ENCODE measurements at places on chromosomes 3 and 15.

DNA sequence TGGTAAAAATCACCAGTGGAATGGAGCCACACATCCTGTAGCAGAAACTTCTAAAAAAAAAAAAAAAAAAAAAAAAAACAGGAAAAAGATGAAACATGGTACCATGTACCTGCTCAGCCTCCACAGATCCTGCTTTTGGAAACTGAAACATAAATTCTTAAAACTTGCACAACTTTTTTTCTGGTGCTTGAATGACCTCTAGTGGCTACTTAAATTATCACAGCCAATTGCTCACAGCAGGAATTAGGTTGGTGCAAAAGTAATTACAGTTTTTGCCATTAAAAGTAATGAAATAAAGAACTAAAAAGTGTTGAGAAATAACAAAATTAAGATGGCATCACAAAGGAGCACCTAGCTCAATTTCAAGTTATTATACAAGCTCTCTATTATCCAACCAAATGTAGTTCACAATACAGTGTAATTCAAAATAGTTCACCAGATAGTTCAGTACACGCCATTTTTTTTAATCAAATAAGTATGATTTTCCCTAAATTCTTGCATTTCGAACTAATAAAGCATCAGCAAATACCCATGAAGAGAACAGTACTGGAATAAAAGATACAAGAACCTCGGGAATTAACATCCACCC, 80.6 kb downstream of the ULK4 start:
- DNase-seq = peak; percentile 9

DNA sequence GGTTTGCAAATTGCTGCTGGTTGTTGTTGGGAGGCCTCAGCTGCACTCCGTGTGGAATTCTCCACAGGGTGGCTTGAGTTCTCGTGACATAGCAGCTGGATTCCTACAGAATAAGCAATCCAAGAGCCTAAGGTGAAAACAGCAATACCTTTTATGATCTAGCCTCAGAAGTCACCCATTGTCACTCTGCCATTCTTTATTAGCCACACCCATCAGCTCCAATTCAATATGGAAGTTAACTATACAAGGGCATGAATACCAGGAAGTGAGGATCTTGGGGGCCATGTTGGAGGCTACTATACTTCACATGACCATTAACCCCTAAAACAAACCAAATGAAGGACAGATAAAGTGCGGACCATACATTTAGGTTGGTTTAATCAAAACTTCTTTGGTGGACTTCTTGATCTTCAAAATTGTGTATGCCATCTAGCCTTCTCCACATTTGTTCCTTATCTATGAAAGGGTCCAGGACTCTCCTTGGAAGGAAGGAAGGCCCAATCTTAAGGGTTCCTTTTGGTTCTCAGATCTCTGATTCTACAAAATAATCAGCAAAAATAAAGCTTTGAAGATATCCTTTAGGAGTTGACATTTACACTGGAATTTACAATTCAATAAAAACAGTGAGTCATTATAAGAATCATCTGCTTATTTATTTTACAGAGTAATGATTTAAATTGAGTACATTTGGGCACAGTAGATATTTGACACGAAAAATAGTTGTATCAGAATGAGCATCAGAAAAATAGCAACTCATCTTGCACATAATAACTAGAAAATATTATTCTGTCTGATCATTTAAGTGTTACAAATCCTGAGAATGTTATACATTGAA, 21.5 kb downstream of the CIAO2A start:
- DNase-seq = no peak

DNA sequence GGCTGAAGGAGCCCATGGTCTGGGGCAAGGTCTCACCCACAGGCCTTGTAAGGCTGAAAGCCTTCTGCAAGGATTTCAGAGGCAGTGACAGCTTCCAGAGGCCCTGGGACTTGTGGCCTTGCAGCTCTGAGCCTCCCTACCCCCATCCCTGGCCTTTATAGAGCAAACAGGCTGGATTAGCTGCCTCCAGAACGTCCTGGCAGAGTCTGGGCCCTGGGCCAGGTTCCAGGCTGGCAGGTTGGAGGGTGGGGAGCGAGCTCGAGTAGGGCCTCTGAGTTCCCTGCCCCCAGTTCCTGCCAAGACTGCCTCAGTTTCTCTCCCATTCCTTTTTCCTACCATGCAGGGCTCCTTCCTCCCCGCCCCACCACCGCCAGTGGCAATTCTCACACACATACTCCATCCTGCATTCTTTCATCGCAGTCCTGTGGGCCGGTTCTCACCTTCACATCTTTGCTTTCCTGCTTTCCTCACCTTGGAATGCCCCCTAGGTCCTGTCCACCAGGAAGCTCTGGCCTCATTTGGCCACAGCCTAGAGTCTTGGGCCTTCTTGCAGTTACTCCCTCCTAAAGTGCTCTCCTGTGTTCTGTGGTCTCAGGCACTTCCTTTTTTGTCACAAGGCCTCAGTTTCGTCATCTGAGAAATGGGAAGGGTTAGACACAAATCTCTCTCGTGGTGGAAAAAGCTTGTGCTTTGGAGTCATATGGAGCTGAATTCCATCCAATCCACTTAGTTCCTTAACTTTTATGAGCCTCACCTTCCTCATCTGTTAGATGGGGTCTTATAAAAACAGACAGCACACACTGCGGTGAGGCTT, 2.7 kb downstream of the LMAN1L start:
- no peak for DNase-seq

DNA sequence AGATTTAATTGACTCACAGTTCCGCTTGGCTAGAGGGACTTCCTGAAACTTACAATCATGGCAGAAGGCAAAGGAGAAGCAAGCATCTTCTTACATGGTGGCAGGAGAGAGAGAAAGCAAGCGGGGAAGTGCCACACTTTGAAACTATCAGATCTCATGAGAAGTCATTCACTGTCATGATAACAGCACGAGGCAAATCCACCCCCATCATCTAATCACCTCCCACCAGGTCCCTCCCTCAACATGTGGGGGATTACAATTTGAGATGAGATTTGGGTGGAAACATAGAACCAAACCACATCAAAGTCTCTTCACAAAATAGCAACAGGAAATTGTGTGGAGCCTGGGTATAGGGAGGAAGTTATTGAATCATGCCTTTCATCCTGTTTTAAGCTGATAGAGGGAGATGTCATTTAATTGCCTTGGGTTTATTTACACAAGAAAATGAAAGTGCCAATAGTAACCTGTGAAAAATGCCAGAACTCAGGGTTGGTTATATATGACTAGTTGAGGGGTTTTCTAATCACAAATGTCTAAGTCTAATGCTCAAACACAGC, 624.8 kb upstream of the LMCD1 start:
- DNase-seq = peak; percentile 28

DNA sequence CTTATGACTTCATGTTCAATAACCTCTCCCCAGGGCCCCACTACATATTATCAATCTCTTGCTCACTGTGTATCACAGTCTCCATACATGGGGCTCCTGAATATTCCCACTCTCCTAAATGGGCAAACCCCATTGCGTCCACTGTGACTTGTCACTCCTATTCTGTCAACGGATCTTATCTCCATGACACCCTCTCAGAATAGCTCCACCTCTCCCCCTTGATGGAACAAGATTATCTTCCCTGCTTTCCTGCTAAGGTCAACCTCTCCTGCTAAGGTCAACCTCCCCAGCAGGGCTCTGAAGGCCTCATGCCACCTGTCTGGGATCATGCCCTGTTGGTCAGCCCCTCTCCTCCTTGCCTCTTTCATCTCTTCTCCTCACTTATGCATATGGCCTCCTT, 1.8 kb downstream of the CLDN18 start:
- no peak for DNase-seq

DNA sequence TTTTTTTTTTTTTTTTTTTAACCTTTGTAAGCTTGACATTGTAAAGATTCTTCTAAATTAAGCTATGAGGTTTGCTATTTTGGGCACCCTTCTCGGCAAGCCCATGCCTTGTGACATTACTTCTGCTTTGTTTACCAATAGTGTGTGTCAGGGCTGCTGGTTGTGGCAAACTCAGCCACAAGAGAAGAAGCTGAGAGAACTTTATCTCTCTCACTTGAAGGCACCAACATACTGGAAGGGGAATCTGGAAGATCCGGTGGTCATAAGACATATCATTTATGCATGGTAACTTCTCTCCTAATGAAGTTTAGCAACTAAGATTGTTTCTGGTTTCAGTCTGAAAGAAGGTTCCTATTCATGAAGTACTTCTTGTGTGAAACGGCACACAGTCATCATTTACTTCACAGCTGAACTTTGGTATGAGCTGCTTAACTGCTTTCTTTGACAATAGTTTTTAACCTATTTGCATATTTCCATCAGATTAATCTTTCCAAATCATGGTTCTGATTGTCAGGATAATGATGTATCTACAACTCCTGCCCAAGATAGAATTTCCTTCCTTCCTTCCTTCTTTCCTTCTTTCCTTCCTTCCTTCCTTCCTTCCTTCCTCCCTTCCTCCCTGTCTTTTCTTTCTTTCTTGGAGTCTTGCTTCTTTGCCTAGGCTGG, 189.3 kb downstream of the NFKBIZ start:
- no peak for DNase-seq

- DNase-seq = no peak
Measured at GRCh38 chr15:101456057-101456739, 33.3 kb downstream of the PCSK6 start.

GRCh38 chr3:177978946-177979345, 557.3 kb upstream of the KCNMB2 start:
- DNase-seq = no peak

- DNase-seq = no peak
Measured at GRCh38 chr15:69034352-69034751, 19.9 kb downstream of the NOX5 start.

DNA sequence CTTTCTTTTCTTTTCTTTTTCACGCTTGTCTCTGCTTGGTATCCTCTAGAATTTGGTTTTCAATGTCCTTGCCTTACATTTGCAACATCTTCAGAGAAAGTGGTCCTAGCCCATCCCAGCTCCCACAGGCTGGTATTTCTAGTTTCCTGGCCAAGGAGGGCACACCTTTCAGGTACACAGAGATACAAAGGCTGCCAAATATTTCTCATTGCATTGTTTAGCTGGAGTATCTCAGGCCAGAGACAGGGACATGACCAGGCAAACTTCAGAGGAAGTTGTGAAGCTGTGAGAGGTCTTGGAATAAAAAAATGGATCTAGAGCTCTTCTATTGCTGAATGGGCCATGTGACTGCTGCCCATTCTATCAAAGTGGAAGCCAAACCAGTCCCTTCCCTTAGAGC, 68.9 kb downstream of the BDH1 start:
- DNase-seq = no peak

DNA sequence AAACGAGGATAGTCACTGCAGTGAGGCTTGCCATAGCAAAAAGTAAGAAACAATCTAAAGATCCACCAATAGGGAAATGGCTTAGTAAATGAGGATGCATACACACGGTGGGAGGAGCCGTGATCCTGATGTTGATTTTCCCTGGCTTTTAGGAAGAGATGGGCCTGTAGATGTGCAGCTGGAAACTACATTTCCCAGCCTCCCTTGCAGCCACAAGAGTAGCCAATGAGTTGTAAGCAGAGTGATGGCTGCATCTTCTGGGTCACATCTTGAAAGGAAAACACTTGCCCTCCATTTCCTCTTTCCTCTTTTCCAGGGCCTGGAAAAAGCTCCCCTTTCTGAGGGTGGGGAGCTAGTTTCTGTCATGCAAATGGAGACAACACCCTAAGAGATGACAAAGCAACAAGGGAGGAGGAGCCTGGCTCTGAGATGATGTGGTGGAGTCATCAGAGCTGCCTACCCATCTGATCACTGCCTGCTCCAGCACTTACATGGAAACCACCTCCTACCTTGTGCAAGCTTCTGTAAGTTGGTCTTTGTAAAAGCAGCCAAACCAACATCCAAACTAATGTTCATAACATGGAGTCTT, 139.1 kb downstream of the TLE3 start:
- DNase-seq = peak; percentile 25

GRCh38 chr3:119333773-119334509, 39.8 kb downstream of the ARHGAP31 start:
- no peak for DNase-seq

- DNase-seq = no peak
Measured at GRCh38 chr3:126111566-126112475, 27.9 kb upstream of the SLC41A3 start.

- no peak for DNase-seq
Measured at GRCh38 chr3:155442072-155442471, 148.6 kb upstream of the STRIT1 start.

DNA sequence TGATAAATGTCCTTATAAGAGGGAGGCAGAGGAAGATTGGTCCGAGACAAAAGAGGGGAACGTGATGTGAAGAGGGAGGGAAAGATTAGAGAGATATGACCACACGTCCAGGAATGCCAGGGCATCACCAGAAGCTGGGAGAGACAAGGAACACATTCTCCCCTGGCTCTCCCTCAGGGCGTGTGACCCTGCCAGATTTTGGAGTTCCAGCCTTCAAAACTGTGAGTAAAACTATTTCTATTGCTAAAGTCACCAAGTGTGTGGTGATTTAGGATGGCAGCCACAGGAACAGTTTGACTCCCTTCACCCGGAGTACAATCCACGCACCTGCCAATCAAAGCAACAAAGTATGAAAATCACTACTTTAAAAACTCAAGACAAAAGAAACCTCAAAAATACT, 32.1 kb upstream of the TJP1 start:
- no peak for DNase-seq

GRCh38 chr3:108394563-108394962, 98.2 kb downstream of the HHLA2 start:
- DNase-seq = no peak

DNA sequence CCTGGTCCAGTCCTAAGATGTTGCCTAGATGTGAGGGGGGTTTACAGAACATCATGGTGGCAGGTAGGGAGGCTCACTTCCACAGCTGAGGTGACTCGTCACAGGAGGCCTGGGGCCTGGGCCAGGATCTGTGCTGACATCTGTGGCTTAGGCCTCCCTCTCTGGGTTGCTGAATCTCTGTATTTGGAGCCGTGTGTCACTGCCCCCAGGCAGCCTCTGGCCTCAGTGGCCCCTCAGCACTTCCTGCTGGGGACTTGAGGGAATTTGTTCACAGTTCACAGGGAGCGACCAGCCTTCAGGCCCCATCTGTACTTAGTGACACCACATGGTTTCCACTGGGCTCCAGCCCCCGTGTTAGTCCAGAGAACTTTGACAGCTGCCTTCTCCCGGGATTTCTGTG, 41.7 kb upstream of the ADAMTSL3 start:
- DNase-seq = no peak

All from NCI-H526 treated with DMSO at 0.1 percent for 48 hours (cell line).